Smooth muscle cell of trachea (primary cell): ENCODE measurements at places on chromosomes 16 and 17. TPM values are rescaled to one million over a fixed set of nuclear protein-coding genes. Genes with fewer than 3 reads are reported as not detected.

Gene MT1M
- total RNA-seq = 2.6 and 5.1 TPM in 2 replicates

Gene NRN1L
- total RNA-seq = 0.73 TPM in 1 of 2 replicates, not detected in the other

Gene EPX
- not detected in 2 replicates for total RNA-seq

Gene ATP1B2
- total RNA-seq = 0.17 TPM in 1 of 2 replicates, not detected in the other

Gene TMEM88
- total RNA-seq = 0.17 and 0.44 TPM in 2 replicates

Gene NPW
- total RNA-seq = 0.29 and 2.5 TPM in 2 replicates

Gene RHBDL3
- under 0.01 and 0.33 TPM in 2 replicates for total RNA-seq

Gene CHST6
- total RNA-seq = 0.17 and 0.44 TPM in 2 replicates

Gene RNF112
- 1.7 and 2.3 TPM in 2 replicates for total RNA-seq

Gene CTRB1
- total RNA-seq = not detected in 2 replicates

Gene DPEP2
- not detected in 2 replicates for total RNA-seq

Gene ITGA2B
- 0.15 and 0.66 TPM in 2 replicates for total RNA-seq
